Stimulated activated CD8-positive, alpha-beta memory T cell treated with anti-CD3 and anti-CD28 coated beads, Interleukin-7, amount 100 ng/mL, for 24 hours (primary cell): ENCODE measurements at places on chromosomes 16 and 17.

- DNase-seq: no peak
Measured at GRCh38 chr16:29916979-29917378, 9.0 kb downstream of the KCTD13 start.

- DNase-seq: no peak
Measured at GRCh38 chr17:66830451-66830850, 4.5 kb upstream of the CACNG5 start.

DNA sequence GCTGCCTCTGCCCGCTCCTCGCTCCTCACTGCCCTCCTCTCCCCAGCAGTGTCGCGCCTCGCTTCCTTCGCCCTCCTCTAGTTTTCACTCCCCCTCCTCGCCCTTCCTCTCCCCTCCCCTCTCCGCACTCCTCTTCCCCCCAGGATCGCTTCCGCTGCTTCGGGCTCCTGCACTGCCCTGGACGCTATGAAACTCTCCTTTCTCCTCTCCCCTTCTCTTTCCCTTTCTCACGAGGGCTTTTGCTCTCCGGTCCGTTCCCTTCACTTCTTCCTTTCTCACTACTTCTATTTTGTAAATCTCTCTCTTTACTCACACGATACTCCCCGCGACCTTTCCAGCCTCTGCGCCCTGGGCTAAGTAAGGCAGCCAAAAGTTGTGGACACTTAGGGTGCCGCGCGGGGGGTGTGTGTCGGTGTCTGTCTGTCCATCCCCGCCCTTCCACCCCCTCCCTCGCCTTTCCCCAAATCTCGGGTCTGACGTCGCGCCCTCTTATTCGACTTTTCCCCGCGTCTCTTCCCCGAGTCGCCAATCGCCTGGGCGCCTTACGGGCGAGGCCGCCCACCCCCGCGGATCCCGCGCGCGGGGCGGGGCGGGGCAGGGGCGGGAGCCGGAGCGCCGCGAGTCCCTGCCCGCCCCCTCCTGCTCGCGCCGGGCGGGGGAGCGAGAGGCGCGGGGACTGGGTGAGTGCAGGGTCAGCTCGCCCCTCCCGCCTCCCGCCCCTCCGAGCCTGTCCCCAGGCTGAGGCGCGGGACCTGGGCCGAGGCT lies at the start of gene IRX3:
Gene IRX3, minus strand, starts transcription at position 422 of the 765 bp plus-strand sequence. CDS start 737 bp downstream, outside the sequence.
- no peak for DNase-seq

DNA sequence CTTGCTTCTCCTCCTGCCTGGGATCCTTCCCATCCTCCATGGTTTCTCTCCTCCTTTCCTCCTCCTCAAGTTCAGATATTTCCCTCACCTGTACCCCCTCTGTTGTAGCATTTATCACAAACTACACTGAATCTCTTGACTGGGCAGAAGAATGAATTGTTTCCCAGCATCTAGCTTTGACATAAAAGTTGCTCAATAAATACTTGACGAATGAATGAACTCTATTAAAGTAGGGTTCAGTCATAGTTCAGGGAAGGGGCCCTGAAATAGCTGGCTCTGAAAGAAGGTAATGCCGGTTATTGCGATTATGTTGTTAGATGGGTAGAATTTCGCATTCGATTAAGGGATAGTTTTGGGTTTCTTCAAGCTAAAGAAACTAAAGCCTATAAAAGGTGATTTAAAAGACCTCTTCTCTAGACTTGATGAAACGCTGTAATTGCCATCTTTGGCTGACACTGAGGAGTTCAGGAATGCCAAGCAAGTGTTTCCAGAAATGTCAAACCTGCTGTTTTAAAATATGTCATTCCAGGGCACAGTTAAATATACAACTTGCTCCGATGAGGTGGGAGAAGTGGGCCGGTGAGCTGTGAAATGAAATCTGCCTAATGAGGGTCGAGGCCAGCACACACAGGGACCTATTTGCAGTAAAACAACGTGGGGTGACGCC lies 1.0 kb upstream of the CPD start:
- no peak for DNase-seq

- no peak for DNase-seq
Measured at GRCh38 chr17:41885733-41886132, 20.5 kb upstream of the KLHL11 start.

DNA sequence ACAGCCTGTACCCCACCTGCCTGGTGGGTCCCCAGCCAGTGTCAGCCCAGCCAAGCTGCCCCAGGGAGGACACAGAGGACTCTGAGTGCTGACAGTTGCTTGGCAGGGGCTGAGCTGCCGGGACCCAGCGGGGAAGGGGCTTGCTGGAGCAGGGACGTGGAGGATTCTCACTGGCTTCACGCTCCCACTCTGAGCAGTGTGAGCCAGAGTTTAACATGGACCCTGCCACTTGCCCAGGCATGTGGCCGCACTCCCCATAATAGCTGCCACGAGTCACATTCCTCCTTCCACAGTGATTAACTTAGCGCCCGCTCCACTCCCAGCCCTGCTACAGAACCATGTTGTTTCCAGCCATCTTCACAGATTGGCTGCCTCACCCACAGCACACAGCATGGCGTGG lies 31.2 kb downstream of the SREBF1 start:
- DNase-seq: no peak

- no peak for DNase-seq
Measured at GRCh38 chr16:57630407-57630797, 2.0 kb downstream of the ADGRG1 start.

DNA sequence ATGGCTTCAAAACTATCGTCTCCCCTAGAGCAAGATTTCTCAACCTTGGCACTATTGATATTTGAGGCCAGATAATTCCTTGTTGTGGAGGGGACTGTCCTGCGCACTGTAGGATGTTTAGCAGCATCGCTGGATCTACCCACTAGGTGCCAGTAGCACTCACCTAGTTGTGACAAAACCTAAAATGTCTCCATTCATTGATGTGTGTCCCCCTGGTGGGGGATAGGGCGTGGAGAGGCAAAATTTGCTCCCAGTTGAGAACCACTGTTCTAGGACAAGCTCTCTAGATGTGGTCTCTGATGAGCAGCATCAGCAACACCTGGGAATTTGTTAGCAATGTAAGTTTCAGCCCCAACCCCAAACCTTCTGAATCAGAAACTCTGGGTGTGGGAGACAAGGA lies 259.0 kb downstream of the XYLT1 start:
- no peak for DNase-seq

- DNase-seq: no peak
Measured at GRCh38 chr17:10899281-10899680, 61.4 kb upstream of the PIRT start.
